ENCODE measurements at places on chromosomes 2 and 18.

- DNase-seq: no peak
These were observed 22.3 kb upstream of the CYRIA start for GRCh38 chr2:16687955-16688354.

GRCh38 chr2:205358351-205358815 is 323.9 kb upstream of the NRP2 start:
- no peak for DNase-seq

DNA sequence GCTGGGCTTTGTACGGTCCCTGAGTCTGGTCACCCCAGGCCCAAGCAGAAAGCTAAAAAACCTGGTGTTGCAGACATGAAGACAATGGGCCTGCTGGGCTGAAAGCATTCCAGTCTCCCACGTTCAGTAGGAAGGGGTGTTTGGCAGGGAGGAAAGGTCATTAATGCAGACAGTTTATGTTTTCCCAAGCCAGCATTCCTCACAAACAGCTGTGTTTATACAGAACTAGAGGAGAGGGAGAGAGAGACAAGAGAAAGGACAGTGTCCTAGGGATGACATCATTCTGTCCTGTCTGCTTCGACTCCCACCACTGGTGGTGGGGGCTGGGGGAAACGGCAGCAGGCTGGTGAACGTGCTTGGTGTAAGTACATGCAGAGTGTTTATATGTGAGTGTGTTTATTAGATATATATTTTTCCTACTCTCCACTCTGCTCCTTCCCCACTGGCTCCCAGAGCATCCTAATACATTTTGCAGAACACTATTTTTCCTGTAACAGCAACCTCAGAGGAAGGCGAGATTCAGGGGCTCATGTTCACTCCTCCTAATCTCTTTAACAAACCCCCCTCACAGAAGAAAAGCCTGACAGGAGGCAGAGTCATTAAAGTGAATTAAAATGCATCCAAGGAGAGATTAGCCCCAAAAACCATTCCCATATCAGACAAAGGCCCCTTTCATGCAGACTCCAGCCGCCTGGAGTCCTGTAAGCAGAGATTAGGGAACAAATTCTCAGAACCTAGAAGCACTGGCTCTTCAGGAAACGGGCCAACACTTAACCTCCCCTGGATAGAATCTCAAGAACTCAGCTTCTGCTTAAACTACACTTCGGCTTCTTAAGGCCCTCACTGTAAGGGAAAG is 380.4 kb downstream of the TNS1 start:
- no peak for DNase-seq

GRCh38 chr2:62733546-62733945 is 28.0 kb downstream of the EHBP1 start:
- DNase-seq: no peak

DNA sequence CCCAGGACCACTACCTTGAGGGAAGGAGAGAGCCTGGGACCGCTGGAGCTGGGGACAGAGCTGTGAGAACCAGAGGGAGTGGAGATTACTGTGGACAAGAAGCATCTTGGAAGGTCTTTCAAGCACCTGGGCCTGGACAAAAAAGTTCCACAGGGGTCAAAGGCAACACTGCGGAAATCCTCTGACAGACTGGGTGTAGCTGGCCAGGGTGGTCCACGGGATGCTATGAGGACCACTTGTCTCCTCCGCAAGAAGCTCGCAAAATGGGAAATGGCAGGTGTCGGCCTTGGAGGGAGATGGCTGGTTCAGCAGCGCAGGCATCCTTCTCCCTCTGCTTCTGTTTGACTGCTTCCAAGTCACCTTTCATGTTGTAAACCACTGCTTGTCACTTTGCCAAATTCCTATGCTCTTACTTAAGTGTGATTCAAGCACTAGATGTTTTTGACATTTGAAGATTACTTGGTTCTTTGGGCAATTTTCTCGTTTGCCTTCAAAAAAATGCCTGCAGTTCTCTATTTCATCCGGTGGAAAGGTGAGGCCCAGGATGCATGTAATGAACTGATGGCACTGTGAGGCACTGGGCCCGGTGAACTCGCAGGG is 27.7 kb downstream of the KLHL29 start:
- DNase-seq: no peak

- DNase-seq: no peak
These were observed 137.3 kb upstream of the PID1 start for GRCh38 chr2:229408356-229408755.

- DNase-seq: no peak
These were observed 42.0 kb downstream of the ALPK2 start for GRCh38 chr18:58586886-58587285.

GRCh38 chr2:61538920-61539520 is 864 bp upstream of the XPO1 start:
- DNase-seq: no peak

DNA sequence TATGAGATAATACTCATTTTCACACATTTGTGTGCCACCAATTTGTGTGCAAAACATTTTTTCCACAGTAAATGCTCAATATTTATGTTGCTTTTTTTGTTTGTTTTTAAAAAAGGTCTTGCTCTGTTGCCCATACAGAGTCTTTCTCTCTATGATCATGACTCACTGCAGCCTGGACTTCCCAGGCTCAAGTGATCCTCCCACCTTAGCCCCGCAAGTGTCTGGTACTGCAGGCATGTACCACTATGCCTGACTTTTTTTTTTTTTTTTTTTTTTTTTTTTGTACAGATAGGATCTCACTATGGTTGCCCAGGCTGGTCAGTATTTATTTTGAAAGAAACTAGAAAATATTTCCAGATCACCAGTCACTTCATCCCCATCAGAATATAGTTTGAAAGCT is 297.8 kb upstream of the GYPC start:
- DNase-seq: no peak

GRCh38 chr2:157691131-157691530 is 62.5 kb upstream of the ACVR1C start:
- no peak for DNase-seq

- no peak for DNase-seq
These were observed 2.5 kb upstream of the RAD51AP2 start for GRCh38 chr2:17520761-17521160.

- DNase-seq: no peak
These were observed 67.8 kb downstream of the TTC32 start for GRCh38 chr2:19833978-19834377.

DNA sequence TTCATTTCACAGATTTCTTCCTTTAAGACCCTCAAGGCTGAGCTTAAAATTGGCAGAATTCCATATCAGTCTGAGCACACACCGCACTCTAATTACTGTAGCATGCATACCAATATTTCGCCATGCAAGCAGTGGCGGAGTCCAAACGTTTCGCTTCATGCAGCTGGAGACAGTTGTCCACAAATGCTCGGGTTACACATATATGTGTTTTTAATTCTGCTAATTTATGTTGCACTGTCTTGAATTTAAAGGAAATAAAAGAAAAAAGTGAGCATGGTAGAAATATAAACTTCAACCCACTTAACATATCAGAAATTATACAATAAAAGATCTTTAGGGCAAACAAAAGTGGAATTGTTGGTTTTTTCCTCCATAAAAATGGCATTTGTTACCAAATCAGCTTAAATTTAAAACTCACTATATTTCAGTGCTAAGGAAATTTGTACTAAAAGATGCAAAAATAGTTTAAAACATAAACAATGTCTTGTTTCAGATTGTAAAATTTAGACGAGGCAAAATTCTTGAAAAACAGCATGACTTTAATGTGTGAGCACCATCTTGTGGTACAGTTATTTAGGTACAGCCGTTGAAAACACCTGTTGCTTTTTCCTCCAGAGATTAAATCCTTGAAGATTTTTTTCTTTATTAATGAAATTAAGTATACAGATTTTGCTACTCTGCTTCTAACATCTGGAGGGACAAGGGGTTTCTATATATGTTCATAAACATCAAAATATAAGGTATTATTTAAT is 24.1 kb upstream of the KANSL1L start:
- no peak for DNase-seq

GRCh38 chr2:109560265-109560664 is 53.5 kb downstream of the SEPTIN10 start:
- DNase-seq: no peak

GRCh38 chr18:63074981-63075404 is 244.6 kb downstream of the BCL2 start:
- peak; percentile 84 for DNase-seq

- DNase-seq: no peak
These were observed 463.7 kb downstream of the TNS1 start for GRCh38 chr2:217539126-217539525.

- DNase-seq: no peak
These were observed 2159.7 kb upstream of the PIK3C3 start for GRCh38 chr18:39795350-39795749.

GRCh38 chr2:20579866-20580265 is 71.0 kb downstream of the HS1BP3 start:
- DNase-seq: peak; percentile 15

- no peak for DNase-seq
These were observed 58.4 kb downstream of the NOL10 start for GRCh38 chr2:10631405-10631804.

DNA sequence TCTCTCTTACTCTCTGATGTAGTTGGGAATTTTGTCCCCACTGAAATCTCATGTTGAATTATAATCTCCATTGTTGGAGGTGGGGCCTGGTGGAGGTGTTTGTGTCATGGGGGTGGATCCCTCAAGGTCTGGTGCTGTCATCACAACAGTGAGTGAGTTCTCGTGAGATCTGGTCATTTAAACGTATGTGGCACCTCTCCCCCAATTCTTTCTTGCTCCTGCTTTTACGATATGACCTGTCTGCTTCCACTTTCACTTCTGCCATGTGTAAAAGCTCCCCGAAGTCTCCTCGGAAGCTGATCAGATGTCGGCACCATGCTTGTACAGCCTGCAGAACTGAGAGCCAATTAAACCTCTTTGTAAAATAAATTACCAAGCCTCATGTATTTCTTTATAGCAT is 337.8 kb upstream of the CDH2 start:
- DNase-seq: no peak

DNA sequence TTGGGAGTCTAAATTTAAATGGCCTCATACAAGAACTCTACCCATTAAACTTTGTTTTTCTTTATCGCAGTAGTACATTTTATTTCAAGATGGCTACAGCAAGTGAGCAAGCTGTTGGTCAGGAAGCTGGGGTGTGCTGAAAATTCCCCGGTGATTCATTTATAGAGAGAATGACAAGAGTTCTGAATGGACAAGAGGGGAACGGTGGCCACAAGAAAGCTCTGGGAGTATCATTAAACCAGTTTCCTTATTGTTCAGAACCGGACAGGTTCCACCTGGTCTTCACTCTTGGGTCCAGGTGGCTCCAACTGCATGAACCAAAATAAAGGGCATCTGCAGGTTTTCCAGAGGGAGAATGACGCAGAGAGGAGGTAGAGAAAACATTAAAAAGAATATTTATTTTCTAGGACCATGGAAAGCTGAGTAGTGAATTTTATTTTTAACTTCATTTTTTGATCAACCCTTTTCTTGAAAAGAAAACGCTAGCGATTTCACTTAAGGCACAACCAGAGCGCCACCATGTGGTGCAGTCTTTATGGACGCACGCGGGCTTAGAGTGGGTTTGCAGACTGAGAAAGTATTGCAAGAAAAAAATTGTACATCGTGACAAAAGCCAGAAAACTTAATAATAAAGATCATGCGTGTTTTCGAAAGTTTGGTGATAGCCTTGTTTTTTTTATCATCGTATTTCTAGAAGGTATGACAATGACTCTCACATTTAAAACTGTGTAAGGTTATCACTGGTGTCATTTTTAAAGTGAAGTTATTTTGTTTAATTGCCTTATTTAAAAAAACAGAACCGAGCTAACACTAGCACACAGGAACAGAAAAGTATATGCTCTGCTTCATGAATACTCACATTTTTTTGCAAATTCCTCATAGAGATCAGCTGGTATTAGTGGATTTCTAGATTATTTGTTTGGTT is 97.9 kb upstream of the NOL4 start:
- DNase-seq: peak; percentile 24

DNA sequence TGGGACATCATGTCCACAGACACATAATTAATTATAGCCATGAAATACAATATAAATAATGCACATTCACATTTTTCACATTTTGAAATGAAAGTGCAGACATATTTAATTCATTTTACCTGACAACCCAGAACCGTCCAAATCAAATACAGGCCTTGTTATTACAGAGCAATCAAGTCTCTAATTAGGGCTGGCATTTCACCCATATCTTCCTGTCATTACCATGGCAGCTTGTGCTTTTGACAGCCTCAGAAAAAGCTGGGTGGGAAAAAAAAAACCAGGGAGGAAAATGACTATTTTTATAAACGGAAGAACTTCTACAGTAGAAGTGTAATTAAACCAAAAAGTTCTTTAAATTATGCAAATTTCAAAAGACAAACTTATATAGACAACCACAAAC is 436.4 kb downstream of the FBXO15 start:
- no peak for DNase-seq

DNA sequence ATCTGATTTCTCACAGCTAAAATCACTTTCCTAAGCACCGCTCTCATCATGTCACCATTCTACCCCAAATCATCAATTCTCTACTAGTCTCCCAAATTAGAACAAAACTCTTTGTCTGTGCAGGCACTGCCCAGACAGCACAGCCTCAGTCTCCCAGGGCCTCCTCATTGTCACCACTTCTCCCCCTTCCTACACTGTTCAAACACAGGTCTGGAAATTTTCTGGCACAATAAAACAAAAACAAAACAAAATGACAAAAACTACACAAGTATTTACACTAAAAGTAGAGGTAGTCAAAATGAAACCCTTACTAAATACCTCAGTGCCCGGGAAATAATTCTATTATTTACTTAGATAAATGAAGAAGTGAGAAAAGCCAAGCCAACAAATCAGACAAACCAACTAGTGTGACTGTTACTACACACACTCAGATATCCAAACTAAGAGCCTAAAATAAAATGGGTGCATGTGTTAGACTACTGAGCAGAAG is 156.2 kb upstream of the DNMT3A start:
- DNase-seq: no peak

DNA sequence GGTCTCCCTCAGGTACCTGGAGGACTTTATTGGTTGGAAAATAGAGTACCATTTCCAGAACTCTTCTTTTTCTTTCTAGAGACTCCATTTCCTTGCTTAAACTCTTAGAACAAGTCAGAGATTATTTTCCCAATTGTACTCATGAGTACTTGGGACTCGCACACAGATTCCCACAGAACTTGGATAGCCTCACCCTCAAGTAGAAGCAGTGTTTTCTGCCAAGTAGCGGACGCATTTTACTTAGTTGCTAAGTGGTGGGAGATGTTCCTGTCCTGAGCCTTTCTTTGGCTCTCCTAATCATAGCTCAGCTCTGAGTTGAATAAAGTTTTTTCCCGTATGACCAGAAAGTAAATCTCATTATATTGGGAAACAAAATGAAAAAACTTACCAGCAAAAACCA is 17.2 kb downstream of the SLC30A3 start:
- DNase-seq: no peak

GRCh38 chr2:194696690-194697089 is 960.3 kb upstream of the SLC39A10 start:
- no peak for DNase-seq
